ENCODE measurements at places on chromosomes 6 and 20.
A peak's percentile ranks its signal among the peaks of the same experiment; 100 is the strongest.

GRCh38 chr6:146200176-146200575 lies 171.3 kb downstream of the GRM1 start:
- no peak for DNase-seq

DNA sequence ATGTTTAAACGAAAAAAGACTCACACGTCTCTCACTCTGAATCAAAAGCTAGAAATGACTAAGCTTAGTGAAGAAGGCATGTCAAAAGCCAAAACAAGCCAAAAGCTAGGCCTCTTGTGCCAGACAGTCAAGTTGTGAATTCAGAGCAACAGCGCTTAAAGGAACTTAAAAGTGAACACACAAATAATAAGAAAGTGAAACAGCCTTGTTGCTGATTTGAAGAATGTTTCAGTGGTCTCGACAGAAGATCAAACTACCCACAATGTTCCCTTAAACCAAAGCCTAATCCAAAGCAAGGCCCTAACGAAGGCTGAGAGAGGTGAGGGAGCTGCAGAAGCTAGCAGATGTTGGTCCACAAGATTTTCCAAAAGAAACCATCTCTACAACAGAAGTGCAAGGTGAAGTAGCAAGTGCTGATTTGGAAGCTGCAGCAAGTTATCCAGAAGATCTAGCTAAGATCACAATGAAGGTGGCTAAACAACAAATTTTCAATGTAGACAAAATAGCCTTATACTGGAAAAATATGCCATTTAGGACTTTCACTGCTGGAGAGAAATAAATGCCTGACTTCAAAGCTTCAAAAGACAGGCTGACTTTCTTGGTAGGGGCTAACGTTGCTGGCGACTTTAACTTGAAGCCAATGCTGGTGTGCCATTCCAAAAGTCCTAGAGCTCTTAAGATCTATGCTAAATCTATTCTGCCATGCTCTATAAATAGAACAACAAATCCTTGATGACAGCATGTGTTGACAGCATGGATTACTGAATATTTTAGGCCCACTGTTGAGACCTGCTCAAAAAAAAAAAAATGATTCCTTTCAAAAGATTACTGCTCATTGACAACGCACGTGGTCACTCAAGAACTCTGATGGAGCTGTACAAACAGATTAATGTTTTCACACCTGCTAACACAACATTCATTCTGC lies 40.3 kb downstream of the SEC63 start:
- no peak for DNase-seq

- no peak for DNase-seq
Measured at GRCh38 chr6:7159790-7160525, 52.2 kb downstream of the RREB1 start.

DNA sequence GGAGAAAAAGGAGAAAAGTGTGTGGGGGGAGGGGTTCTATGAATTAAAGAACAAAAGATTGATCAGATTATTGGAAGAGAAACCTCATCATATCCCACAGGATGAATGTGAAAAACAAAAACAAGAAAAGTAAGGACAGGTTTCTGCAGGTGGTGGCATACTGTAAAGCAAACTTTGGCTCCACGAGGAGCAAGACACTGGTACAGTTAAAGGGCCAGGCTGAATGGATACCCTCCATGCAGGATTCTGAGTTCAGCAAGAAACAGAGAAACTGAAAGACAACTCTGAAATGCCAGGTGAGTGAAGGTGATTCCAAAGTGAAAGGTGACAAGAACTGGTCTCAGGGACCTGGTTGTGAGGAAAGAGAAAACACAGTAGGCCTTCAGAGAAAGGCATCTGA lies 37.4 kb downstream of the FYN start:
- no peak for DNase-seq

- DNase-seq: no peak
Measured at GRCh38 chr6:106746652-106747051, 117.3 kb downstream of the QRSL1 start.

GRCh38 chr20:41617059-41617901 lies 897 bp downstream of the CHD6 start:
- no peak for DNase-seq

GRCh38 chr20:51327251-51327841 lies 215.2 kb downstream of the NFATC2 start:
- no peak for DNase-seq

- DNase-seq: peak; percentile 58
Measured at GRCh38 chr20:47356526-47357295, at the start of gene ZMYND8. Gene ZMYND8, minus strand, starts transcription at chr20:47356699. Its CDS starts 29 bp downstream, at chr20:47356670.

- DNase-seq: no peak
Measured at GRCh38 chr20:2751347-2751877, 49.0 kb downstream of the CPXM1 start.

- DNase-seq: no peak
Measured at GRCh38 chr6:115932481-115932880, 128.2 kb downstream of the FRK start.

DNA sequence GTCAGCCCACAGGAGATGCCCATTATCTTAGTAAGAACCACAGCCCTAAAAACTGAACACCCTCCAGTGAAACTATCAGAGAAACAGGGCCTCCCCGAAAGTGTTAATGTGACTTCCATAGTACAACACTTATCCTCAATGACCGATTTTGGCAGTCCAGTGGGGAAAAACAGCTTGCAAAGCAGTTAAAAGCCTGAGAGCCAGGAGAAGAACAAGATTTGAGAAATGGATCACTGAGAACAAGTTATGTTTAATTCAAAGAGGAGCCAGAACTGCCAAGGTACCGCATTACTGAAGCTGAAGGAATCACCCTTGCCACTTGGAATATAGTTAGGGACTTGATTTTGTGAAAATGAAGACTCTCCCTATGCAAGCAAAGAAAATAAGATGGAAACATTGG lies 236.9 kb downstream of the QKI start:
- no peak for DNase-seq

- DNase-seq: no peak
Measured at GRCh38 chr6:4853782-4854511, 77.7 kb downstream of the CDYL start.

GRCh38 chr6:97113170-97113569 lies 169.8 kb downstream of the MMS22L start:
- no peak for DNase-seq

- DNase-seq: no peak
Measured at GRCh38 chr20:21490105-21490504, 23.8 kb downstream of the NKX2-2 start.

- DNase-seq: no peak
Measured at GRCh38 chr6:13428583-13429405, 58.6 kb downstream of the GFOD1 start.

- DNase-seq: no peak
Measured at GRCh38 chr6:1820165-1820564, 210.4 kb downstream of the FOXC1 start.

GRCh38 chr6:71822625-71823024 lies 63.7 kb upstream of the RIMS1 start:
- no peak for DNase-seq

All from thoracic aorta (tissue), 2 donors.